ENCODE measurements at places on chromosomes 4 and X.

DNA sequence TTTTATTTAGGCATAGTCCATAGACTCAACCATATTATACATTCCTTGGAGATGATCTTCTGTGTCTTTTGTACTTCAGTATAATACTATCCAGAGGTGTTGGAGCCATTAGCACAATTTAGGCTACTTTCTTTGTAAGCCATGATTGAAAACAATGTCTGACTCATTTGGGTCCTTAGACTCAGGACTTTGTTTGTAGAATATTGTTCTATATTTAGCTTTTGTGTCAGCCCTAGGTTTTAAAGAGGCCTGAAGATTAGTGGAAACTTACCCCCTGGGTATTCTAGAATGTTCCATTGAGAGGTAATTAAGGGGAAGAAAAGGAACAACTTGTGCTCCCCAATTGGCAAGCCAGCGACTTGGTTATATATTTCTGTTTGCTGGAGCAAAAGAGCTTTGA lies 145.2 kb upstream of the SCML1 start:
- DNase-seq: no peak

DNA sequence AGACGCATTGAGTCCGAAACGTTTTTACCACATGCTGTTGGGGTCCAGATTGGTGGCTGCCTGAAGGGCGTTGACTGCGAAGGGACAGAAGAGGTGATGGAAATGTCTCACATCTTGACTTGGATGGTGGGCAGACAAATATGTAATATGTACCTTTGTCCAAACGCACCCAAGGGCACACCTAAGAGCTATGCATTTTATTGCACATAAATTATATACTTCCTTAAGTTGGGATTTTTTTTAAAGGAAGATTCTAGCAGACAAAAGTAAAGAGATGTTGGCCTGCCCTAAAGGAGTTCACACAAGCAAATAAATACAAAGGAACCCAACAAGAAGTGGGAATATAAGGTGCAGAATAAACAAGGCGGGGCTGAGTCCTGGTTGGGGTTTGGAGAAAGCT lies 91.1 kb upstream of the TBL1X start:
- DNase-seq: no peak

- no peak for DNase-seq
Measured at GRCh38 chr4:48858130-48858529, 27.2 kb downstream of the OCIAD1 start.

GRCh38 chr4:108814326-108814725 lies 51.5 kb upstream of the ETNPPL start:
- DNase-seq: no peak

GRCh38 chr4:34664051-34664450 lies 1580.3 kb downstream of the ARAP2 start:
- no peak for DNase-seq

DNA sequence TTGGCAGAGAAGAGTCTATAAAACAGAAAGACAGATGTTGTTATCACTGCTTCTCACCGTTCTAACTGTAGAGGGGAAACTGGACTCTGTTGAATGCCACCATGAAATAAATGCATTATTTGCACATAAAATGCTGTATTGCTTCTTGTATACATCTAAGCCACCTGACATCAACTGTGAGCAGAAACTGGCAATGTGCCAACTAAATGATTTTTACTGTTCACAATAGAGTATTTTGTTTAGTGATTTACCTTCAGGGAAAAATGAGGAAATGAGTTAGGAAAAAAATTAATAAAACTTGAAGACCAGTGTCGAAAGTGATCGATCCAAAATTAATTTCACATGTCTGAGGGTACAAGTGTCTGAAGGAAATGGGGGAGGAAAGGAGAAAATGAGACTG lies 65.9 kb upstream of the TNIP3 start:
- DNase-seq: no peak
